ENCODE measurements at places on chromosomes 2 and 18. TPM values are rescaled to one million over a fixed set of nuclear protein-coding genes. Genes with fewer than 3 reads are reported as not detected.

The TIA1 gene
- total RNA-seq = 87.4 TPM

The FKBP7 gene
- total RNA-seq = 5.6 TPM

The TRIM54 gene
- not detected for total RNA-seq

The KIAA2012 gene
- total RNA-seq = not detected

The GALNT5 gene
- total RNA-seq = 0.05 TPM

The DYNAP gene
- not detected for total RNA-seq

The ABCB11 gene
- not detected for total RNA-seq

The TEX44 gene
- total RNA-seq = not detected

GRCh38 chr2:149112713-149113112, 74.2 kb downstream of the LYPD6B start:
- DNase-seq = no peak

GRCh38 chr2:74762789-74763188, 71.1 kb upstream of the HK2 start:
- DNase-seq = no peak

GRCh38 chr2:99688699-99689098, 198.9 kb upstream of the REV1 start:
- DNase-seq = no peak

GRCh38 chr2:9884436-9884835, 41.2 kb downstream of the TAF1B start:
- DNase-seq = no peak

DNA sequence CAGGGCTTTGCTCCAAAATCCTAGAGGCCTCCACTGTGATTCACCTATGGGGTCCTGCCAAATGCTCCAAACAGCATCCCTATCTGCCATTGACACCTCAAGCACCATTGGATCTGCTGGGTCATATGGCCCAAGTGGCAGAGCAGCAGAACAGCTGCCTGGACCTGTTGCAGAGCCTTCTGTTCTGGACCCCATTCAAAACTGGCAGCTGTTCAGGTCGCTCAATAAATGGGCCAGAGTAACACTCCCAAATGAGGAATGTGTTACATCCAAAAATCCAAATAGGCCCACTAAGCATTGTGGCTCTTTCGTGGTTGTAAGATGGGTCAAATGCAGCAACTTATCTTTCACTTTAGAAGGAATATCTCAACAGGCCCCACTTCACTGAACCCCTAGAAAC, 783.6 kb downstream of the DCDC2C start:
- DNase-seq = no peak

DNA sequence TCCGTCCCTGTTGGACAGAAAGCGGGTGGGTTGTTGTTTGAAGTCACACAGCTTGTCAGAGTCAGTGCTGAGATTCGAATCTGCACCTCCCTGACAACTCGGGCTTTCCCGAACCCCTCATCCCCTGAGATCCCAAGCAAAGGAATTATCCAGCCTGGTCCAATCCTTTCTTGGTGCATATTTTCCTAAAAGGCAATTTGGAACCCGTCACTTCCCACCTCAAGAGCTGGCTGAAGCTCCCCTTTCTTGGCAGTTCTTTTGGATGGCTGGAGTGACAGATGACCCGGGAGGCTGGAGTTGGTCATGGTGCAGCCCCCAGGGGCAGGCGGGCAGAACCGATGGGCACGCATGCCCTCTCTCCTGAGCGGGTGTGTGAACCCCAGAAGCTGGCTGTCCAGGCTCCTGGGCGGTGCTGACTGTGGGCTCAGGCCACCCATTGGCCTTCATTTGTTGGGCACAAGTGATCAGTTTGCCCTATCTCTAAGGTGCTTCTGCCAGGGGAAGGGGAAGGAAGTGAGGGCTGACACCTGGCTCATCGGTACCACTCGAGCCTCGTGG, 97.8 kb downstream of the ASB1 start:
- no peak for DNase-seq

GRCh38 chr18:3970929-3971328, 484.2 kb downstream of the DLGAP1 start:
- no peak for DNase-seq

- DNase-seq = no peak
These were observed 14.3 kb downstream of the GPR39 start for GRCh38 chr2:132430895-132431294.

DNA sequence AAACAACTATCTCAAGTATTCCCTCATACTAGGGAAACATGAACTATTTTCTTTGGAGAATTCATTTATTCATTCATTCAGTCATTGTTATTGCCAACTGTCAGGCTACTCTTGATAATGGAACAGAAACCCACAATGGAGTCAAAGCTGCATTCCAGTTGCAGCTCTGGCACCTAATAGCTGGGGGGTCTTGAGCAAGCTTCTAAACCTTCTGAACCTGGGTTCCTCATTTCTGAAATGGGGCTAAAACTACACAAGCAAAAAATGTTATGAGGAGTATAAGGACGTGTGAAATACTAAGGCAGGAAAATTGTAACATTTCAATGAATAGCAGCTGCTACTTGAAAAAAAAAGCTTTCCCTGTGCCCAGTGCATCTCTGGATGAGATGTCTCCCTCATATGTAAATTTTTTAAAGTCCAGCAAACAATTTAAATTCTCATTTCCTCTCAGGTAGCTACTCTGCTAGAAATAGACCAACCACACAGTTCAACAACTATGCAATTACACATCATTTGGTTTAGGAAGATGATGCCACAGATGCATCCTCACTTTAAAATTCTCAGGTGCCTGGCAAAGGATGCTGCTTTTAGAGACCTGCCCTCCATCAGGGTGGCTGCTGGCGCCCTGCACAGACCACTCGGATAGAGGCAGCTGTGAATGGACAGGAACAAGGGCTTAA, 38.5 kb downstream of the SPRED2 start:
- no peak for DNase-seq

GRCh38 chr18:76881744-76882143, 59.4 kb downstream of the ZNF236 start:
- DNase-seq = no peak

DNA sequence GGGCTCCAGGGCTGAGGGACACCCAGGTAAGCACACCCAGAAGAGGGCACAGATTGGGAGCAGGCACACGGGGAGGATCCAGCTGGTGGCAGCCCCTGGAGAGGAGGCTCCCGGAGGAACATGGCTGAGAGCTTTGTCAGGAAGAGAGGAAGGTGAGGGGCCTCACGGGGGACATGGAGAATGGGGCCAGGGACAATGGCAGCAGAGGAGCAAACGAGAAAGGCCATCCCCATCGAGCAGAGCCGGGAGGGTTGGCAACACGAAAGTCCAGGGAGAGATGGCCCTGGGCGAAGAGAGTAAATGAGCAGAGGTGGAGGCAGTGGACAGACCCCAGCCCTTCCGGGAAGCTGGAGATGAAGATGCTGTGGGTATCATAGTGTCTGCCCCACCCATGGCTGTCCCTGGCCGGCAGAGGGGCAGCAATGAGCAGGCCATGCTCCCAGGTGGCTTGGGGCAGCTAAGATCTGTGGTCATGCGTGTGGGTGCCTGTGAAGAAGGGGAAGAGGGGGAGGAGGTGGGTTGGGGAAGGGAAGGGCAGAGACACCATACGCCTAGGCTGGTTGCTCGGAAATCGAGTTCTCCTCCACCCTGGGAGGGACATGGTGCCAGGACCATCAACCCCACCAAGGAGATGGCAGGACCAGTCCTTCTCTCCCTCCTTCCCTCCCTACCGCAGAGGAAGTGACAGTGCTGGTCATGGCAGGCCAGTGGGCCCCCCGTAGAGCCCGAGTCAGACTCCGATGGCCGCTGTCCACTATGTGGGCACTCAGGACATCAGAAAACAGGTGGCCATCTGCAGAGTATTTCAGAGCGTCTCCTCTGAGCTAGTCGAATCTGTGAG, 191.7 kb downstream of the NDUFA10 start:
- no peak for DNase-seq

DNA sequence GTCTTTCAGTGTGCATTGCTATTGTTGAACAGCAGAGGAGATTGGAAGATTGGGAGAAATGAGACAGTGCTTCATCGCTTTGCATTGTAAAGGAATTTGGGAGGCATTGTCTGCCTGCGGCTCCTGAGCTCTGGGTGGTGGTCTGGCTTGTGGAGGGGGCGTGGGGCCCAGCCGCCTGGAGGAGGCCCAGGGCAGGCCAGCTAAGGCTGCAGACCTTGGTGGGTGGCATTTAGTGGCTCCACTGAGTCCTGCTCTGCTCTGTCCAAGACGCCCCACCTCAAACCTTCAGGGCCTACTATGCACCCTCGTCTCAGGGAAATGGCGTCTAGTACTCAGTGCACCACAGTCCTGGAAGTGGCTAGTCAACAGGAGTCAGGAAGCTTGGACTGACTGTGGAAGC, 5.7 kb upstream of the HS1BP3 start:
- DNase-seq = no peak

All from GM12878 (cell line).